Activated CD8-positive, alpha-beta T cell treated with anti-CD3 and anti-CD28 coated beads, Interleukin-2, amount 10 ng/mL, durations not matched to agents 7 days and 5 days (primary cell): ENCODE measurements at places on chromosomes 16 and 17. TPM values are rescaled to one million over a fixed set of nuclear protein-coding genes. Genes with fewer than 3 reads are reported as not detected.

ICAM2 gene
- 48.4 TPM for total RNA-seq

GRCh38 chr16:82201351-82201750, 31.3 kb upstream of the MPHOSPH6 start:
- DNase-seq: no peak

DNA sequence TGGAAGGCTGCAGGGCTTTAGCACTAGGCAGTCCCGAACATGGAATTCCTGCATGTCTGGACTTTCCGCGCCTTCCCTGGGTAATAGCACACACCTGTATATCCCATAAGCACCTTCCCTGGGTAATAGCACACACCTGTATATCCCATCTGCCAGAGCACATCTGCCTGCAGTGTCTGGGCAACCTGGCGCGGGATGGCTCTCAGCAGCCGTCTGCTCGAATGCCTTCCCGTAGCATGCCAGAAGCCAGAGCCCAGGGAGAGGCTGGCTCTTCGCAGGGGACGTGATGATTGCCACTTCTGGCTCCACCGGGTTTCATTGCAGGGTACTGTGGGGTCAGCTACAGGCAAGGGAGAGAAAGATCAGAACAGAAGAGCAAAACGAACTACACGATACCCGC, 21.3 kb downstream of the MBTPS1 start:
- no peak for DNase-seq

- no peak for DNase-seq
These were observed 18.7 kb downstream of the MPRIP start for GRCh38 chr17:17060930-17061329.

- no peak for DNase-seq
These were observed 7.3 kb upstream of the IL34 start for GRCh38 chr16:70638814-70639792.

- peak; percentile 63 for DNase-seq
These were observed 83.4 kb downstream of the HIC1 start for GRCh38 chr17:2138318-2138717.
